Cardiac muscle cell (in vitro differentiated cells and primary cell): ENCODE measurements at places on chromosomes 7 and 10. TPM values are rescaled to one million over a fixed set of nuclear protein-coding genes. Genes with fewer than 3 reads are reported as not detected.

The ZNF107 gene
- total RNA-seq: 1.7 and 2.4 TPM in 2 replicates

- no peaks in the 10 kb centered on the region for H3K27me3 ChIP-seq
- H3K36me3 ChIP-seq: no peaks in the 10 kb centered on the region
- DNase-seq: no peak
Measured at GRCh38 chr10:62671104-62671503, 133.4 kb upstream of the ADO start.

- peaks cover 7% of the 10 kb centered on the region for H3K4me1 ChIP-seq
- peak overlapping the region; percentile 93 for H3K4me3 ChIP-seq
- H3K27me3 ChIP-seq: no peaks in the 10 kb centered on the region
- H3K36me3 ChIP-seq: no peaks in the 10 kb centered on the region
- H3K27ac ChIP-seq: no peak overlapping the region
- DNase-seq: no peak
Measured at GRCh38 chr7:112449353-112449752, 907 bp upstream of the IFRD1 start.

DNA sequence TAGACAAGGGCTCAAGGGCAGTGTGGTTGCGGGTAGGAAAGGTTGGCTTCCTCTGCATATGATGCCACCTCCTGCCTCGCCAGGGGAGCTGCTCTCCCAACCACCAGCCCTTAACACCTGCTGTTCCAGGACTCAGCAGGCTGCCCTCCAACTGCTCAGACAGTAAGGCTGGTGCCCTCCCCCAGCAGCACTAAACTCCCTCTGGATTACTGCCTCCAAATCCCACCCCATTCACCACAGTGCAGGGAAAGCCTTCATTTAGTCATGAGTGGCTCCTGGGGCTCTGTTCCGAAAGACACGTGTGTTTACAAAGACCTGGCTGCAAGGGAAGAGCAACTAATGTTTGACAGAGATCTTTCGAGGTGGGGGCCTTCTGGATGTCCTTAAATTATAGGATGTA lies 437.2 kb upstream of the MKI67 start:
- no peak overlapping the region for H3K4me3 ChIP-seq
- DNase-seq: no peak
- H3K27me3 ChIP-seq: no peaks in the 10 kb centered on the region
- no peaks in the 10 kb centered on the region for H3K36me3 ChIP-seq

DNA sequence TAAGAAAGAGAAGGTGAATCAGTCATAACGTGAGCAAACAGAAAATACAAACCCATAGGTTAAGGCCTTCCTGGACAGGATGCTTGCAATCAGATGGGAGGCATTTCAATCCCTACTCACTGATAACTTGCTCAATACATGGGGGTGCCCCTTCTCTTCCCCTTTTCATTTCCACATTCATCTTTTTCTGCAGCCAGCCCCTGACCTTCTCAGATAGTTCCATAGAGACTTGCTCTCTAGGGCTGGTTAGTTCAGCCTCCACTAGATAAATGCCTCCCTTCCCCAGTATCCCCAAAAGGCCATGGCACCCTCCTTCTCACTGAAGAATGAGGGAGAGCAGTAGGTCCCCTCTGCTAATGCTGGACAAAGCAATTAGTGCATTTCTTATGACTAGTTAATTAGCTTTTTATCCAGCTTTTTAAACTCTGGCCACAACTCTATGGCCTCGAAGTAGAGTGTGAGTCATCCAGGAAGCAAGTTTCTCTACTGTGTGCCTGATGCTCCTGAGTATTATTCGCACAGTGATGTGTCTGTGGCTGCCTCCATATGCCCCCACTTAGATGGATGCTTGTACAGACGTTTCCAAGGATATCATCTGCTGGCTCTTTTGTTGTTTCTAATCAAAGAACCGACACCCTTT lies 12.7 kb downstream of the CHN2 start:
- DNase-seq: no peak
- no peaks in the 10 kb centered on the region for H3K27me3 ChIP-seq
- no peak overlapping the region for H3K27ac ChIP-seq
- no peaks in the 10 kb centered on the region for H3K4me1 ChIP-seq

- peaks cover 34% of the 10 kb centered on the region for H3K36me3 ChIP-seq
- no peak for DNase-seq
- no peaks in the 10 kb centered on the region for H3K27me3 ChIP-seq
- no peak overlapping the region for H3K27ac ChIP-seq
- H3K4me3 ChIP-seq: no peak overlapping the region
Measured at GRCh38 chr10:38027986-38028385, 17.5 kb downstream of the ZNF33A start.

DNA sequence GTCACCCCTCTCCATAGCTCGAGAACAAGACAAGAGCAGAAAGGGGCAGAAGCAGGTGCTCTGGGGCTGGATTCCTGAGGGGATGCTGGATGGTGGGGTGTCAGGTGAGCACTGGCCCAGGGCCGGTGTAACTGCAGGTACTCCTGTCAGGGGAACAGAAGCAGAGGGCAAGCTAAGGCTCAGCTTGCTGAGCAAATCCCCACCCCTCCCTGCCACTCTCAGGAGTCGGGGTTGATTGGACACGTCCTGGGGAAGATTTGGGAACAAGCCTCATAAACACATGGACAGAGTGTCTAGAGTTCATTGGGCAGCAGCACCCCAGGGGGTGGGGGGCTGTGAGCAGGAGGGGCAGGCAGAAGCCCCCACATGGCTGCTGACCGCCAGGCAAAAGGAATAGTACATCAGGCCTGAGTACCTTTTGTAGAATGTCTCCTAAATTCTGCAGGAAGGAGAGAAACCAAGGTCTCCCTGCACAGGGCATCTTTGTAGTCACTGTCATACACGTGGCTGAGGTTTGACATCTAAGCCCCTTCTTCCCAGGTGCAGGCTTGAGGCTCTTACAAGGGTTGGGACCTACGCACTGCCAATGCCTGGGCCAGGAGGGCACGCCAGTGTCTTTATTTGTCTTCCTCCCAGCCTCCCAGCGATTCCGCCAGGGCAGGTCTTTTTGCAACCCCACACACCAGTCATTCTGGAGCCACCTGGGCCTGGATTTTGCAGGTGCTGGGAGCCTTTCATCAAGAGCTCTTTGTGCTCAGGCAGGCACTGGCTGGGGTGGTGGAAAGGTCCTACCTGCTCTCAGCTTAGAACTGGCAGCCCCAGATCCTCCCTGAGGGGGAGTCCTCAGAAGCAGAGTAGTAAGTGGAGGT lies 2.8 kb downstream of the CALML3 start:
- H3K27ac ChIP-seq: no peak overlapping the region
- no peak for DNase-seq
- H3K27me3 ChIP-seq: no peaks in the 10 kb centered on the region
- H3K4me3 ChIP-seq: no peak overlapping the region
- no peaks in the 10 kb centered on the region for H3K36me3 ChIP-seq
- peaks cover 15% of the 10 kb centered on the region for H3K4me1 ChIP-seq

- no peak for DNase-seq
- H3K4me1 ChIP-seq: no peaks in the 10 kb centered on the region
- H3K4me3 ChIP-seq: no peak overlapping the region
- H3K36me3 ChIP-seq: peaks cover 19% of the 10 kb centered on the region
Measured at GRCh38 chr10:124755581-124755980, 11.4 kb upstream of the FAM53B start.
